Activated CD4-positive, alpha-beta memory T cell treated with anti-CD3 and anti-CD28 coated beads, Interleukin-2, amount 10 ng/mL, durations not matched to agents 7 days and 5 days (primary cell): ENCODE measurements at places on chromosomes 1 and 21.

DNA sequence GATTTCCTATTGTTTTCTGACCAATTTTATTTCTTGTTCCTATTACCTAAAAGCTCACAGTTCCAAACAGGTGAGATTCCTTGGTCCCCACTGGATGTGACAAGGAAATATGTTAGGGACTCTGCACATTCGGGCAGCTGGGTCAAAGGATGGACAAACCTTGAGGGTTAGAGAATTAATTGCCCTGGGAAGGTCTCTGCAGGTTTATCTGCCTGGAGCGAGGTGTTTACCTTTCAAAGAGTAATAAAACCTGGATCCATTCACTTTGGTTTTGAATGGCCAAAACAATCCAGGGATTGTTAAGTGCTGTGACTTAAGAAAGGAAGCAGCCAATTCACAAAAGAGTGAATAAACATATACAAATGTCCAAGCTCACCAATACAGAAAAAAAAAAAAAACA, 33.6 kb upstream of the RAB4A start:
- no peak for DNase-seq

GRCh38 chr1:150152182-150152536, 2.4 kb downstream of the PLEKHO1 start:
- DNase-seq, result no peak

GRCh38 chr1:77605246-77606026, 77.0 kb downstream of the ZZZ3 start:
- no peak for DNase-seq

GRCh38 chr1:207051191-207051943, at the start of gene YOD1:
TSS of gene YOD1 (minus strand) at chr1:207051208. CDS start at chr1:207051030, 178 bp downstream.
- DNase-seq, result no peak
